Transverse colon (tissue), 4 donors: ENCODE measurements at places on chromosomes 12 and 14.
A peak's percentile ranks its signal among the peaks of the same experiment; 100 is the strongest.

GRCh38 chr12:72201457-72201856 lies 70.7 kb upstream of the TRHDE start:
- no peak for DNase-seq

GRCh38 chr14:34711796-34712712 lies 2.3 kb downstream of the CFL2 start:
- DNase-seq, result no peak

DNA sequence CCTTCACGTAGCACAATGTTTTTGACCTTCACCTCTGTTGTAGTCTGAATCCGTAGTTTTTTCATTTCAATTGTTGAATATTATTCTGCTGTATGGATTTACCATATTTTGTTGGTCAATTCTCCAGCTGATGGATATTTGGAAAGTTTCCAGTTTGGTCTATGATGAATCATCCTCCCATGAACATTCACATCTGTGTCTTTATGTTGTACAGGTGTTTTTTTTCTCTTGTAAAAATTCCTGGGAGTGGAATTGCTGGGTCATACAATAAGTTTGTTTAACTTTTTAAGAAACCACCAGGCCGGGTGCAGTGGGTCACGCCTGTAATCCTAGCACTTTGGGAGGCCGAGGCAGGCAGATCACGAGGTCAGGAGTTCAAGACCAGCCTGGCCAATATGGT lies 36.7 kb upstream of the GNG2 start:
- no peak for DNase-seq

GRCh38 chr14:97718886-97719442 lies 921.8 kb downstream of the VRK1 start:
- no peak for DNase-seq

GRCh38 chr14:78007160-78007559 lies 163.0 kb upstream of the NRXN3 start:
- no peak for DNase-seq

DNA sequence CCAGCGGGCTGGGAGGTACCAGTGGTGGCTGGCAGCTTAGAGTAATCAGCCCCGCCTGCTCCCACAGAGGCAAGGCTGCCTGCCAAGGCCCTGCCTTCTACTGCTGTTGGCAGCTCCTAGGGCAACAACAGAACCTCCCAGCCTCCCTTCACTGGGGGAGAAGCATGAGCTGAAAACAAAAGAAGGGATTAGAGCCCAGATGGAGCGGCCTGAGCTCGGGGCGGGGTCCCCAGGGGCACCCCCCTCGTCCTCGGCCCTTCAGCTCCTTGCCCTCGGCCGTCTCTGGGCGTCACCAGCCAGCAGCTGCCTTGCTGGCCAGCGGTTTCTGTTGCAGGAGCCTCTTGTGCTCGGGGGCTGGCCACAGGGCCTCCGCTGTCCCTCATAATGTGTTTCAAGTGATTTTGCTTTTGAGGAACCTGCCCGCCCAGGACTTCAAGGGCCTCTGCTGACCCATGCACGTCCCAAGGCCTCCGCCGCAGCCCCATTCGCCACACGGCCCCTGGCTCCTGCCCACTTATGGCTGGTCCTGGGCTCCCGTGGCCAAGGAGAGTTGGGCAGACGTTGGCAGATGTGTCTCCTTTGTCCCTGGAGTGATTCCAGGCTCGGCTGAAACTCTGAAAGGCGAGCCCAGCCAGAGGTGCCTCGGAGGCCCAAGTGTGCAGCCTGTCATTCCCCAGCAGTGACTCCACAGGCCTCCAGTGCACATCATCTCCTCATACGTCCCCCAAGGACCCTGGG lies 49.7 kb downstream of the PSMA6 start:
- DNase-seq, result peak; percentile 97

- peak; percentile 43 for DNase-seq
These were observed 233.5 kb downstream of the EFCAB11 start for GRCh38 chr14:89720741-89721729.

- no peak for DNase-seq
These were observed 25.4 kb upstream of the ETV6 start for GRCh38 chr12:11624116-11624515.

- no peak for DNase-seq
These were observed 6.6 kb downstream of the CACNA2D4 start for GRCh38 chr12:1911598-1912575.

GRCh38 chr14:67004521-67004920 lies 184.7 kb upstream of the GARIN2 start:
- DNase-seq, result no peak

DNA sequence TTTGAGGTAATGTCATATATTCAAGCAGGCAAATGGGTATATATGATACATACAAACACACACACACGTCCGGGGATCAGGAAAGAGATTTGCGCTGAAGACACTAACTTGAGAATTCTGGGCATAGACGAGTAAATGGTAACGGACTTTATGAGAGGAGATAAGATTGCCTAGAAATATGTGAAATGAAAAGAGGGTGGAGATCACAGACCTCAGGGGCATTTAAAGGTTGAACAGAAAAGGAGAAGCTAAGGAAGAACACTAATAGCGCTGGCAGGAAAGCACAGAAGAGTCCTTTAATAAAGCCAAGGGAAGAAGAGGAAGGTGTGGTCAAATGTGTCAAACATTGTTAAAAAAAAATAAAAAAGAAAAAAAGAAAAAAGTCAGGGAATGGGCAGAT lies 13.1 kb downstream of the CRY1 start:
- DNase-seq, result no peak

DNA sequence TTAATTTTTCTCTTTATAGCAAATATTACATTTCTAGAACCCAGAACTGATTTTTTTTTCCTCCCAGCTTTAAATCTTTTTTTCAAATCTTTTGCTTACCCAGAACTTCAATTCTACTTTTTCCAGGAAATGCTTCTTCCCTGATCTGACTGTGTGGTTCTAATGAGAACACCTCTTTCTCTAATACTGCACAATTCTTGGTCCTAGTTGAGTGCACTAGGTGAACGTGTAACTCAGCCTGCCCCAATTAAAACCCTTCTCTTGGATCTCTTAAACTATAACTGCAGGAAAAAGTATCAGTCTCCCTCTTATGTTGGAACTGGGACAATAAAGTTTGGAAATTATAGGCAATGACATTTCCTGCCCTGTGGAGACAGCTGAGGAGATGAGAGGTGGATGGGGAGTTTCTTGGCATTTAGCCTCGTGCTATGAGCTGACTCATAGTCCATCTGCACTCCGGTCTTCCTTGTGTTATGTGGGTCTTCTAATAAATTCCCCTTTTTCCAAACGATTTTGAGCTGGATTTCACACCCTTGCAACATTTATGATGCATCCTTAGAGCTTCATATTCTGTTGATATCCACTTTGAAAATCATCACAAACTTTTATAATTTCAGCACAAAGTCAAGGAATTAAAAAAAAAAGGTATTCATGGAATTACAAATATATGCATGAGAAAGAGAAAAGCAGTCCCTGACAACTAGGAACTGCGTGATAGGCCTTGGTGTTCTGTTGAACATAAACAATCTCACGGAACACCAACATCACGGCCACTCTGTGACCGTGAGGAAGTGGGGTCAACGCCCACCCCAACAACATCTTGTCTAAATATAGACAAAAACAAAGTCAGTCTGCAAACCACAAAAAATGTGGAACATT lies 52.4 kb downstream of the BRMS1L start:
- peak; percentile 37 for DNase-seq

GRCh38 chr12:122086116-122086515 lies 7.6 kb downstream of the MLXIP start:
- no peak for DNase-seq

DNA sequence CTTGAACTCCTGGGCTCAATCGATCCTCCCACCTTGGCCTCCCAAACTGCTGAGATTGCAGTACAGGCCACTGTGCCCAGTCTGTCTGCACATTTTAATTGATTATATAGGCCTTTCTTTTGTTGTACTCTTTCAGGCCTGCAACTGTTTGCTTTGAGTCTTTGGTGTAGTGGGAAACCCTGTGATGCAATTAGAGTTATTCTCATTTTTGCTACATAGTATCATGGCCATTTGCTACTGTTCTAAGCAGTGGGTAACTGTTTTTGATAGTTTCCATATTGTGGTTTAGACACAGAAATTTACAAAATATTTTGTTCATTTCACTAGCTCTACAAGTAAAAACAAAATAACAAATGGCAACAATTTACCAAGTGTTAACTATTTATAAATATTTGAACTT lies 6.3 kb upstream of the TUBA1B start:
- DNase-seq, result no peak

DNA sequence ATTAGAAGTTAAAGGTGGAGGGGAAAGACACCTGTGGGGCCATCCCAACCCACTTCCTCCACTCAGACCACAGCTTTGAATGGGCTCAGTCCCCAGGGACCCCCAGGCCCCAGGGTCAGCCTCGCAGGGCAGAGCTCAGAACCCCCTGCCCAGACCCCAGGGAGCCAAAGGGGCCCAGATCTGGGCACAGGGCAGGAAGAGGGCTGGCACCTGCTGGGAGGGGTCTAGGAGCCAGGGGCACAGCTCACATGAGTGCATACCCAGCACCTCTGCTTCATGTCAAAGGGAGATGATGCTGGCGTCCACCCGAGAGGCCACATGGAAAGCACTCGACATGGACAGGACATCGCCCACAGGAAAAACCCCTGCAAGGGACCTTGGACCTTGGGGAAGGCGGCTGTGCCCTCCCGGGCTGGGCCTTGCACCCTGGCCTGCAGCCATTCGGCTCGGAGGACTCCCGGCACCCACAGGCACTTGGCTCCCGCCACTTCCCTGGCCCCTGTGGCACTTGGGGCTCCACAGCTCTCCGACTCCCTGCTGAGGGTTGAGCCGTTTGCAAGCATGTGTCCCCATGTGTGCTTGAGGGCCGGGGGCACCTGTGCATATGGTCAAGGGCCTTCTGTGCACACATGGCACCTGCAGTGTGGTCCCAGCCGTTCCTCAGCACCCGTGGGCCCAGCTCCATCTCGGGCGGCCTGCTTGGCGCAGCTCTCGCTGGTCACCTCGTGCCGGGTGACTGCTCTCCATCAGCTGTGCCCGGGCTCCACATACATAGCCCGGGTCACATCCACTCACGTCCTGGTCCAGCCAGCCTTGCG lies 7.8 kb upstream of the AMN start:
- DNase-seq, result no peak

DNA sequence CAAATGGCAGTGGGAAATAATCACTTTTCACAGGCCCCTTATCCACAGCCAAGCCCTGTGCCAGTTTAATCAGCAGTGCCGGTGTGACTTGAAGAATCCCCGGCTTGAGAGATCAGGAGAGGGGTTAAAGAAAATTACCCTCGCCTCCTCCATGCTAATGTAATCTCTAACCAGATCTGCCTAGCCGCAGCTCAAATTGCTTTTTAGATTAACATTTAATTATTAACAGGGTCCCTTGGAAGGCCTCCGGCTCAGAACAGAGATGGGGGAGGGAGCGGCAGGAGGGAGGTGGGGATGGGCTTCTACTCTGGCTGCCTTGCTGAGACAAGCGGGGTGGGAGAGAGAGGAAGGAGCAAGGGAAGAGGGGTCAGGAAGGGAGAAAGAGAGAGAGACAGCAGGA lies 24.0 kb downstream of the FAM222A start:
- DNase-seq, result no peak

DNA sequence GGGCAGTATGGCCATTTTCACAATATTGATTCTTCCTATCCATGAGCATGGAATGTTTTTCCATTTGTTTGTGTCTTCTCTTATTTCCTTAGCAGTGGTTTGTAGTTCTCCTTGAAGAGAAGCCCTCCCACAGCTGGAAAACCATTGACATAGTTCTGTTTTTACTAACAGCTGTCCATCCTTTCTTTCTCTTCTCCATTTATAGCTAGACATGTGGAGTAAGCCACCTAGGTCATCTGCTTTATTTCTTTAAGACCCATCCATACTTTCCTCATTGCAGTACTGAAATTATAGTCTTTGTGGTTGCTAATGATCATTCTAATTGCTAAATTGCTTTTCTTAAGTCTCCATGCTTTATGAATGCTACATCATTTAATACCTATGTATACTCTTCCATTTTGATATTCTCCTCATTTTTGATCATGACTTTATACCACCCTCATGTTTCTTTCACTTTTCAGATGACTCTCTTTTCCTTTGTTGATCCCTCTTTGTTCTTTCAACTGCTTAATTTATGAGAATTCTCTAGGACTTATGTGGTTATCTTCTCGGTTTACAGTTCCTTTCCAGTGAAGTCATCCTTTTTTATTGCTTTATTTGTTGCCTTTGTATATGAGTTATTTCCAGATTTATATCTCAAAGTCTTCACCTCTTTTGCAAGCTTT lies 114.2 kb downstream of the PCNX1 start:
- DNase-seq, result no peak

DNA sequence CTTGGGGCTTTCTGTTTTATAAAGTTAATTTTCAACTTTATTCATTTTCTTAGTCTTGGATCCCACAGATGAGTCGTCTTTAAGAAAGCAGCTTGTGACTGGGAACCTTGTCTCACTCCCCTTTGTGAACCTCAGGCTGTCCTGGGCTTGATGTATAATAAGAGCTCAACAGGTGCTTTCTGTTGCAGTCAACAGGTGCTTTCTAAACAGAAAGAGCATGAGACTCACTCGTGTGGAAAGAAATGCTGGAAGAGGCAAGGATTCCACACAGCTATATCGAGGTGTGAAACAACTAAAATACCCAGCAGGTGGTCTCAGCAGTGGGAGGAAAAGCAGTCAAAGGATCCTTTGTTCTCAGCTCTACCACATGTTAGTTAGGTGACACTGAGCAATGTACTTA lies 398.9 kb downstream of the EGLN3 start:
- DNase-seq, result no peak

GRCh38 chr12:101455685-101456084 lies 19.5 kb upstream of the SPIC start:
- DNase-seq, result no peak

GRCh38 chr12:99019798-99020197 lies 374.7 kb downstream of the APAF1 start:
- no peak for DNase-seq

- no peak for DNase-seq
These were observed 10.2 kb downstream of the VCPKMT start for GRCh38 chr14:50106178-50106577.

DNA sequence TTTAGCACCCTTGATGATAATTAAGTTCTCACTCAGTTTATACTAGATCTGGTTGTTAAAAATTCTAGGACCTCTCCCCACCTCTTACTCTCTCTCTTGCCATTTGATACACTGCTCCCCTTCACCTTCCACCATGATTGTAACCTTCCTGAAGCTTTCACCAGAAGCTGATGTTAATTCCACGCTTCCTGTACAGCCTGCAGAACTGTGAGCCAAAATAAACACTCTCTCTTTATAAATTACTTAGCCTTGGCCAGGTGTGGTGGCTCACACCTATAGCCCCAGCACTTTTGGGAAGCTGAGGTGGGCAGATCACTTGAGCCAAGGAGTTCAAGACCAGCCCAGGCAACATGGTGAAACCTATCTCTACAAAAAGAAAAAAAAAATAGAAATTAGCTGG lies 11.1 kb upstream of the HECTD4 start:
- DNase-seq, result no peak
